Cerebellar nuclear complex (tissue), 1 donor: ENCODE measurements at places on chromosomes 3 and 15.

- DNase-seq: no peak
Observed at GRCh38 chr3:52231502-52232278, 6.2 kb upstream of the TLR9 start.

GRCh38 chr3:31985831-31986230, 4.3 kb downstream of the ZNF860 start:
- no peak for DNase-seq

- no peak for DNase-seq
Observed at GRCh38 chr15:46091860-46092450, 457.1 kb downstream of the SQOR start.

GRCh38 chr3:144053121-144053520, 81.5 kb downstream of the DIPK2A start:
- no peak for DNase-seq

GRCh38 chr3:104711406-104711805, 655.3 kb upstream of the ALCAM start:
- DNase-seq: no peak

GRCh38 chr15:45906230-45906629, 271.4 kb downstream of the SQOR start:
- DNase-seq: no peak

DNA sequence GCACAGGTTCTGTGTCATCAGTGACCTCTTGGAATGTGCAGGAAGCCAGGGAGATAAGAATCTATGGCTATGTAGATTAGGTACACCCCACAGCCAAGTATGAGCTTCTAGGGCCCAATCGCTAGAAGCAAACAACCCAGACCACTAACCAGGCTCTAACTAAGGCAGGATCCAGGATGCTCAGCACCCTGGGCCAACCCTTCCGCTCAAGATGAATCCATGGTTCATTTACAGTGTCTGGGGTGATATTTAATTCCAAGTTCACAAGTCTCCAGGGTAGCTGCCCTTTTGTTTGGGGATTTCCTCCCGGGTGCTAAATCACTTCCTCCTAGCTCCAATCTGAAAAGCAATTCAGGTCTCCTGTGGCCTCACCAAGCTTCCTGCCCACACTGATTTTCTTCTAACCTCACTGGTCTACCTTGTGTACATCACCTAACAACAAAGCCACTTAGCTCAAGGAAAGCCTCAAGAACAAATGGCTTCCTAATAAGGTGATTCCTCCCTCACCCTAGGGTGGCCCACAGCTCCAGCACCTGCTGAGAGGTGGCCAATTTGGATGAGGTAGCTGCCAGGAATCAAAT, 2.4 kb downstream of the EHD4 start:
- DNase-seq: no peak

DNA sequence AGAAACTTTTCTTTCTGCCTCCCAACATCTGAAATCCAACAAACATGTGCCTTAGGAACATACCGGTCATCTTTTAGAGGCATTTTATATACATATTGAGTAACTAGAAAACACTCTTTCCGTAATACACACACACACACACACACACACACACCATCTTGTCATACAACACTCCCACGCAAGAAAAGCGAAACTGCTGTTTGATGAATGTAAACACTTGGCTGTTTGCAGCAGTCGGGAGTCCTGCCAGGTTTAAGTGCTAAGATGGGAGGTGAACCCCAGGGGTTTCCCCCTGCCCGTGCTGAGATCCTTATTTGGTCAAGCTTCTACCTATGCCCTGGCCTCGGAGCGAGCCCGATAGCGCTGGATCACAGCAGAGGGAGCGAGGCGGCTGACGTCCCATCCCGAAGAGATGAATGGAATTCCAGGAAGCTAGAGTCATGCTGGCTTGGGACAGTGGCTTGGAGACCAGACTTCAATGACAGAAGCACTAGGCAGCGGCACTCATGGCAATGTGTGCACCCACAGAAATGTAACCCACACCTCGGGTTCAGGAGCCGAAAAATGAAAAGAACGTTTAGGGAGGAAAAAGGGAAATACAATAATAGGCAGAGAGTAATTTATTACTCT, 1.3 kb upstream of the THBS1 start:
- no peak for DNase-seq

DNA sequence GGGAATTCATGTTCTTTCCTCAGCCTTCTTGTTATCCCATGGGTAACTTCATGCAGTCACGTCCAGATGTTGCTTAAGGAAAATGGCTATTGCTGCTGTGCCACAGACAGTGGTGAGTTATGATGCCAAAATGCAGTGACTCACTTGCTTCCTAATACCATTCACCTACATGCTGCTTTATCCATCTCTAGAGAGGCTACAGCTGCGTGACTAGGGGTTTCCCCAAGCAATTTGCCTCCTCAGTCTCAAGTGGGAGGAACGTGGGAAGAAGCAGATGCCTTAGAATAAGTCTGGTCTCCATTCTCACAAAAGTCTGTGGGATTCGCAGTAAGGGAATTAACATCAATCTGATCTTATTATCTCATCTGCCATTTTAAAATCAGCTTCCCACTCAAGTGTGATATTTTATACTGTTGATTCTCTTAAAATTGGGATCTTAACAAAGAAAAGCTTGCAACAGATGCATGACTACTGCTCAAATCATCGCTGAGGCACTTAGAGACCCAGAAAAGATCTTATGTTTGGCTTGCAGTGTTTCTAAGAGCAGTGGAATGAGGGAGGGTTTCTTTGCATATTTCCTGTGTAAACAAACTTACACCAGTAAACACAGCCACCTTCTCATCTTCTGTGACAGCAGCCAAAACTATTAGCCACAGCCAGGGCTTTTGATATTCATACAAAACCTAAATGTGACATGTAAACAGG, 62.0 kb upstream of the ACP3 start:
- no peak for DNase-seq

DNA sequence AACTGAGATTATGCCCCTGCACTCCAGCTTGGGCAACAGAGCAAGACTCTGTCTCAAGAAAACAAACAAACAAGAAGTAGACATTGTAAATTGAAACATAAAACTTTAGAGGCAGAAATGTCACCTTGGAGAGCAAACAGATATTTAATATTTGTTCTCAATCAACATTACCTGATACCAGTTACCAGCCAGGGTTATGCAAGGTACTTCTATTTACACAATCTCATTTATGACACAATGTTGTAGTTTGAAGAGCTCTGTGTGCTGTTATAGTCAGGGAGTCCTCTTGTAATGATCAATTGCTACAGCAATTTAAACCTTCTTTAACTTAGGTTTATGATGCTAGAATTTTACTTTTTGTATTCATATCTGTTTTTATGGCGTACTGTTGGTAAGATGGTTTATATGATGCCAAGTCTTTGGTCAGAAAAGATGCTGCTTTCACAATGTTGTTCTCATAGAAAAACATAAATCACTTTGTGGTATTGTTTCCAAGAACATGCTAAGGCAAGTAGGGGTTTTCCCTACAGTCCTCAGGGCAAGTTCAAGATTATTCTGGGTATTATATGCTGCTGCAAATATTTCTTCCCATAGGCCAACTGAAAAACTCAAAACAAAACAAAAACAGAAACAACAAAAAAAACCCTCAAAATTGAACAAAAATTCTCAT, 173.5 kb downstream of the TNIK start:
- no peak for DNase-seq

DNA sequence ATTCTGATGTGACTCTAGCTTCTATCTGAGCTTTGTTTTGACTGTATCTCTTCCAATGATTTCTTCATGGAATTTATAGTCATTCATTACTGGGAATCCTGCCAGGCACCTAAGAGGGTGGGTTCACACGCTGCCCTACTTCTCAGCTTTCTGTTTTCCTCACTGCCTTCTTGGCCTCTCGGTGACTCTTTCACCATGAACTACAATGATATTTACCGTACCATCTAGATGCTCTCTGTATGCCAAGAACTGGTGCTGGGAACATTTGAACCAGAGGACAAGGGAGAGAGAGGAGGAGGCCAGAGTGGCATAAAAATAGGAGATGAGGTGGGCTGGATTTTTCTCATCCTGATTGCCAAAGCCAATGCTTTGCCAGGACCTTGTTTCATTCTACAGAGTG, 280.0 kb upstream of the P2RY1 start:
- DNase-seq: no peak

DNA sequence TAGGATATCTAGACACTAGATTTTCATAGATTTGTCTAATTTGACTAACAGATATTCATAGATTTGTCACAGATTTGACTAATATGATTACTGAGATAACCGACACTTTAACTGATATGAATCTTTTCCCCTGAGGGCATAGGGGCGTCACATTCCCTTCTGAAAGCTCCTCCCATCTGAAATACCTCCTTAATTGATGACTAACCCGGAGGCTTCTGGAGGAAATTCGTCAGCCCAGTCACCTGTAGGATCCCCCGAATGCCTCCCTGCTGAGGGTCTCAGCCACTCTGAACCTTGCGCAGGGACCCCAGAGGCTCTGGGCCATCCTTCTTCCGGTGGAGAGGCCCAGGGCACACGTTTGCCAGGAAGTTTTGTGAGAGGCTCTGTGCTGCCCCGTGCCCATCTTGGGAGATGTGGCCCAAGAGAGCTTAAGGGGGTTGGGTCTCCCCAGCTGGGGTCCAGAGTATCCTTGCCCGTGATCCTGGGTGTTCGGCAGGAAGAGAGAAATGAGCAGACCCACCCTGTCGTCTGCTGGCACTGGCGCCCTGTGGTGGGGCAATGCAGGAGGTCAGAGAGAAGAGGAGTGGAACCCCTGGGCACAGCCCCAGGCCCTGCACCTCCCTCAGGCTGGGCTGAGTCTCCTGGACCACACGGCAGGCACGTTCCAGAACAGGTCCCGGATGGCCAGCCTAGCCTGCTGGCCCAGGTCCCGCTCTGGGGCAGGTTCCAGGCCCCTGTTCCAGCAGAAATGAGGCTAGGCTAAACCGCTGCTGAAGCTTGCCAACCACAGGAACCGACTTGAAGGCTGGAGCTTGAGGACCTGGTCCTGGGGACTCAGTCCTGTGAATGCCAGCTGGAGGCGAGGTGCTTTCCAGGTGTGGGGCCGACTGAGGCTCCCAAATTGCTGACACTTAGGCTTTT, 1.7 kb downstream of the PLA2G4D start:
- DNase-seq: no peak

- DNase-seq: no peak
Observed at GRCh38 chr3:148036331-148036876, 627.2 kb downstream of the ZIC1 start.

DNA sequence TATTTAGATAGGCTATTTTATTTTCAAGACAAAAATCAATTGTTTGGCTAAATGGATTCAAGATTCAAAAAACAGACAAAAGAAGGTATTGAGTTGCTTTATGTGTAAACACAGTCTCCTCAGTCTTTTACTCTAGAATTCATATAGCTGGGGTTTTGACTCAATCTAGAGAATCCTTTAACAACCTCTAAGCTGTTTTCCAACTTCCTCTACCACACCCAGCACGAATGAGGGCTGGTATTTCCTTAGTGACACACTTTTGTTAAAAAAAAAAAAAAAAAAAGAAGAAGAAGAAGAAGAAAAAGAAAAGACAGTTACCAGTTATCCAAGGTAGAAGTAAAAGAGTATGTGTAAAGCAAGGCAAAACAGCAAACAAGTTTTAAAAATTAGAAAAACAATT, 732.8 kb upstream of the GOLIM4 start:
- no peak for DNase-seq

GRCh38 chr15:100972975-100973350, 53.8 kb downstream of the LRRK1 start:
- DNase-seq: no peak

DNA sequence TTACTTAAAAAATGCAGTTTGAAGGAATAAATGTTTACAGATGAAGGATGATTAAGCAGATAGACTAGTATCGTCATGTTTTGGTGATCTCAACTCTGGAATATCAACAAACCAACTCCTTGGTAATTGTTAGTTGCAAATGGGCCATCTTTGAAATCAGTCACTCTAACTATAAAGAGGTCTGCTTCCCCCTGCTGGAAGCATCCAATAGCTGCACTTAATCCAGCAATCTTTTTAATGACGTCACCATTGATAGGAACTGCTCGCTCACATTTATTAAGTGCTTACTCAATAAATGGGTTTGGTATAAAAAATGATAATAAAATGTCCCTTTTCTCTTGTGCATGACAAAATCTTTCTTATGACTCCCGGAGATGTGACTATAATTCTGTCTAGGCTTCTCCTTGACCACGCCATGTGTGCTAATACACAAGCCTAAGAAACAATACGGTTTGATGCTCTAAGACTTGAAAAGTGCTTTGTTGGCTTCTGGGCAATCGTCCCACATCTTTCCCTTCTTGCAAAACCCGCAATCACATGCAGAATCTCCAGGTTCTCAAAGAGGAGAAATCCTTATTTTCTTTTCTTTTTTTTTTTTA, 227.6 kb upstream of the POU1F1 start:
- DNase-seq: no peak

DNA sequence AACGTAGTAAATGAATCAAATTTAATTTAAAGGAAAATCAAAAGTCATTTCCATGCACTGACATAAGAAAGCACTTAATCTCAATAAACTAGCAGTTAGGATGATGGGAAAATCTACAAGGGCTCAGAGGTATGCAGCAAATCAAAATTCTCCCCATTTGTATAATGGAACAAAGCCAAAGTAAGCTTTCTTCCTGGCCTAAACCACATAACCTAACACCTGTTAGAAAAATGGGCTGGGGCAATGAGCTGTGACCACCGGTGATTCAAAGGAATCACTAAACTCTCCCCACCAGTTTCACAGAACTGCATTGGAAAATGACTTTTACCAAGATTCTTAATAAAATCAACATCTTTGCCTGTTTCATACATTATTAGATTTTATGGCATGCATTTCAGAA, 1024.3 kb downstream of the FHIT start:
- DNase-seq: no peak

DNA sequence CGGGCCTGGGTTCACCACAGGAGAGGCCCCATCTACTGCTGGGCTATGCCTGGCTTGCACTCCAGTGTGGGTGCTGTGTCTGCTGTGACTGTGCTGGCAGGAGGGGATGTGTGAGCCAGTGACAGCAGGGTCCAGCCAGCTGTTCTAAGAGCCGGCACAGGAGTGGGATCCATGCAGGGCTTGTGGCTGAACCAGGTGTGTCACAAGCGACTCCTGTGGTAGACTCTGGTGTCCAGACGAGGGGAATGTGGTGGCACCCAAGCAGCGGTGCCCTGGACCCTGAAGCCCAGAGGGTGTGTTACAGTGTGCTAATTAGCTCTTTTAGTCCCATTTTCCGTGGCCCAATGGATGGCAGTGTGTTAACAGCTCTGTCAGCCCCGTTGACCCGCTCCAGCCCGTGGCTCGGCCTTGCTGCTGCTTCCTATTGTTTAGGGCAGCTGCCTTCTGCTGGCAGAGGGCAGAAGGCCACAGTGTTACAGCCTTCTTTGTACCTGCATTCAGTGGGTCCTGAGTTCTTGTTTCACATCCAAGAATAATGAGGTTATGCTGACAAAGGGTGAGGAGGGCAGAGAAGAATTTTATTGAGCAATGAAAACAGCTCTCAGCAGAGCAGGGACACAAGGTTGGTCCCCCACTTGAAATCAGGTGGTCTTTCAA, 78.5 kb upstream of the RNU6-1 start:
- no peak for DNase-seq
